Stimulated activated CD4-positive, alpha-beta T cell treated with anti-CD3 and anti-CD28 coated beads, Interleukin-15, amount 100 ng/mL, for 24 hours (primary cell): ENCODE measurements at places on chromosomes 1 and 21.
A peak's percentile ranks its signal among the peaks of the same experiment; 100 is the strongest.

DNA sequence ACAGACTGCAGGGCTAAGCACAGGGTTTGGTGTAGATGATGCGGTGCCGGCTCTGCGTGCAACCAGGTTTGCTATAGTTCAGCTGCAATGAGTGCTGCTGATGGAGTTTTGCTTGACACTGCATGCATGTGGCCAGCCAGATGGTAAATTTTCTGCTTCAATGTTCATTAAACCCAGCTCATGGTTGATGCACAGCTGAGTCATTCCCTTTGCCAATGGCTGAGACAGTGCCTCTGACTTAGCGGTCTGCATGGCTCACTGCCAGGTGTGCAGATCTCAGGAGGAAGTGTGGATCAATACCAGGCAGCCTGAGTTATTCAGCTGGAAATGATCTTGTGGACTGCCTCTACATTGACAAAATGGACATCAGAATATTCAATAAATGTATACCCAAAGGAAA is 172.7 kb upstream of the ZP4 start:
- DNase-seq, result no peak

DNA sequence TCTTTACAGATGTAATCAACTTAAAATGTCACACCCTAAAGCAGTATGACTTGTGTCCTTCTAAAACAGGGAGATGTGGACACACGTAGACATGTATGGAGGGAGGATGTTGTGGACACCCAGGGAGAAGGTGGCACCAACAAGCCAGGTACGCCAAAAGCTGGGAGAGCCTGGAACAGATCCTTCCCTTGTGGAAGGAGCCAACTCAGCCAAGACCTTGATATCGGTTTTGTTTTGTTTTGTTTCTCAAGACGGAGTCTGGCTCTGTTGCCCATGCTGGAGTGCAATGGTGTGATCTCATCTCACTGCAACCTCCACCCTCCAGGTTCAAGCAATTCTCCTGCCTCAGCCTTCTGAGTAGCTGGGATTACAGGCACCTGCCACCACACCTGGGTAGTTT is 45.6 kb downstream of the CHAF1B start:
- DNase-seq, result no peak

- peak; percentile 74 for DNase-seq
Observed at GRCh38 chr1:33255347-33256220, 708 bp upstream of the ZNF362 start.

GRCh38 chr1:49102752-49103151 is 326.1 kb upstream of the BEND5 start:
- DNase-seq, result no peak

- DNase-seq, result no peak
Observed at GRCh38 chr1:173162601-173163000, 44.5 kb downstream of the TNFSF4 start.

DNA sequence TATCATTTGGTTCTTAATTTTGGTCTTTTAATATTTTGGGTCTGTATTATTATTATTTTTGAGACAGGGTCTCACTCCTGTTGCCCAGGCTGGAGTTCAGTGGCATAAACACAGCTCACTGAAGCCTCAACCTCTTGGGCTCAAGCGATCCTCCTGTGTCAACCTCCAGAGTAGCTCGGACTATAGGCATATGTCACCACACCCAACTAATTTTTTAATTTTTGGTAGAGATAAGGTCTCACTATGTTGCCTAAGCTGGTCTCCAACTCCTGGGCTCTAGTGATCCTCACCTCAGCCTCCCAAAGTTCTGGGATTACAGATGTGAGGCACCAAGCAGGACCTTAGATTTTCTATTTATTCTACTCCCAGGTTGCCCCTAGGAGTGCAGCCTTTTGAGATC is 2.7 kb upstream of the ILF2 start:
- DNase-seq, result no peak
